ENCODE measurements at places on chromosomes 16 and 17.

- no peak overlapping the region for H3K4me3 ChIP-seq
- no peak for DNase-seq
- peaks cover 5% of the 10 kb centered on the region for H3K4me1 ChIP-seq
- no peaks in the 10 kb centered on the region for H3K36me3 ChIP-seq
- no peak overlapping the region for H3K27ac ChIP-seq
Measured at GRCh38 chr16:65876056-65876408, 490.5 kb upstream of the CDH5 start.

DNA sequence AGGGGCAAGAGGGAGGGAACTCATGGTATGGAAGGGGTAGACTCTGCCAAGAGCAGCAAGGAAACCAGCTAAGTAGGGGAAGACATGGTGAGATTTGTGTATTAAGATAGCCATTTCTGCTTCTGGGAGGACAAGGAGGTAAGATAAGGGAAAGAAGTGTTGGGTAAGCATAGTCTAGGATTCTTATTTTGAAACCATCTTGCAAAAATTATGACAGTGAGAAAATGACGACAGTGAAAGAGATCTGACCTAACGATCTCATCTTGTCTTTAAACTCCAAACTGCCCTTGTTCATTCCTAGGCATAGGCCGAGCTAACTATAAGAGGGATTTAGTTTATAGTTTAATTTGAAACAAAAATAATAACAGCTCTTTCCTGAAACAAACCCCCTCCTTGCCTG is 5.6 kb upstream of the RBL2 start:
- H3K36me3 ChIP-seq: no peaks in the 10 kb centered on the region
- H3K4me1 ChIP-seq: peaks cover 4% of the 10 kb centered on the region
- H3K27me3 ChIP-seq: no peaks in the 10 kb centered on the region
- H3K27ac ChIP-seq: peak overlapping the region; percentile 27
- H3K4me3 ChIP-seq: no peak overlapping the region

DNA sequence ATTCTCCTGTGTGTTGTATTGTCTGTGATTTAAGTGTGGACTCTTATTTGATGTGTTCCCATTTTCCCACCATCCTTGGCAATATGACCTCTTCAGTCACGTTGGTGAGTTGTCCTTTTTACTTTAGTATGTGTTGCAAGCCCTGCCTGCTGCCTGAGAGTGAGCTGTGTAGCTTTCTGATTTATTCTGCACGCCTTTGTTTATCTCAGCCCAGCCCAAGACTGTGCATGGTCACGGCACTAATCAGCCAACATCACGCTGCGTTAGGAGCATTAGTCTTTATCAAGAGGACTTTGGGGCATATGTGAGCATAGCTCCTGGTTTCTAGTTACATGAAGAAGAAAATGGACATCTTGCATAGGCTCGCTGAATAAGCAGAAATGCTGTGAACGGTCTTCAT is 6.0 kb downstream of the TOM1L1 start:
- H3K36me3 ChIP-seq: peaks cover 2% of the 10 kb centered on the region
- no peaks in the 10 kb centered on the region for H3K4me1 ChIP-seq
- no peak for DNase-seq
- no peaks in the 10 kb centered on the region for H3K27me3 ChIP-seq
- H3K27ac ChIP-seq: no peak overlapping the region

DNA sequence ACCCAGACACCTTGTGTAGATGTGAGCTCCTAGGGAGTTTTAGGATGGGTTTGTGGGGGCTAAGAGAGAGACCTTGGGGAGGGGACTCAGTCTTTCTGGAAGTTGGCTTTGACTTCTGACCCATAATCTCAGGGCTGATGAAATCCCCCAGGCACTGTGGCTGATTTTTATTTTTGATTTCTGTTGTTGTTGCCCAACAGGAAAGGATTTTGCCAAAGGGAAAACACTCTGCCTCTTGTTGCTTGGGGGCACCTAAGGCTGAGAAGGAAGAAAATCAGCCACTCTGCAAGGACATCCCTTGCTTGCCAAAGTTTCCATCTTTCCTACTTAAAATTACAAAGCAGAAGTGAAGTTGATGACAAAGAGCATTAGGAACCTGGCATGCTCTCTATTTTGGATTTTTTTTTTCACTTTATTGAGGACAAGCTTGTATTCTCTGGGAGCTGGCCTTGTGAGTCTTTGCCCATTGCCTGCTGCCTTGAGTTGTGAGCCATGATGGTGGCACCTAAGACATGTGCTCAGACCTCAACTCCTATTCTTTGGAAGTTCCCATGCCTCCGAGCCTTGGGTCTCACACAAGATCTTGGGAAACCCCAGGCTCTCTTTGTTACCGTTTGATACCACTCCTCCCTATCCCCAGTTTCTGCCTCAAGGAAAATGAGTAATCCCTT is 3.2 kb upstream of the C1QTNF1 start:
- peaks cover 21% of the 10 kb centered on the region for H3K4me1 ChIP-seq
- peak overlapping the region; percentile 22 for H3K27ac ChIP-seq
- peak; percentile 72 for DNase-seq
- H3K36me3 ChIP-seq: no peaks in the 10 kb centered on the region
- H3K27me3 ChIP-seq: peaks cover 13% of the 10 kb centered on the region

DNA sequence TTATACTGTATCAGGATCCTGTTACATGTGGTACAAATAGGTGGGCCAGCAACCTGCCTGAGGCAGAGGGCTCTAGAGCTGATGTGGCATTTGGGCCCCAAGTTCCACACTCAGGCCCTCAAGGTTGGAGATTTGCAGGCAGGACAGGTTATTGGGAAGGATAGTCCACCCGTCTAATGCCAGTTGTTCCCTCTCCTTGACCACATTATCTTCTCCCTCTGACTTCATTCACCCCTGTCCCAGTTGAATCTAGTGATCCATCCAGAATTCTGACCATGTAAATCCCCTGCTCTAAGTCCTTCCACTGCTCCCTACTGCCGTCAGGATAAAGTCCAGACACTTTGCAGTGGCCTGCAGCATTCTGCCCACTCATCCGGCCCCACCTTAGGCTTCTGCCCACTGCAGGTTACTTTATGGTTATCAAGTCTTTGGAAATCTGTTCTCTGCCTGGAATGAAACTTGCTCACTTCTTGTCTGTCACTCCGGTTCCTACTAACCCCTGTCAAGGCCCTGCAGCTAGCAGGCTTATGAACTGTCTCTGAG is 1.9 kb upstream of the NFATC3 start:
- peaks cover 14% of the 10 kb centered on the region for H3K4me1 ChIP-seq
- peaks cover 10% of the 10 kb centered on the region for H3K36me3 ChIP-seq

DNA sequence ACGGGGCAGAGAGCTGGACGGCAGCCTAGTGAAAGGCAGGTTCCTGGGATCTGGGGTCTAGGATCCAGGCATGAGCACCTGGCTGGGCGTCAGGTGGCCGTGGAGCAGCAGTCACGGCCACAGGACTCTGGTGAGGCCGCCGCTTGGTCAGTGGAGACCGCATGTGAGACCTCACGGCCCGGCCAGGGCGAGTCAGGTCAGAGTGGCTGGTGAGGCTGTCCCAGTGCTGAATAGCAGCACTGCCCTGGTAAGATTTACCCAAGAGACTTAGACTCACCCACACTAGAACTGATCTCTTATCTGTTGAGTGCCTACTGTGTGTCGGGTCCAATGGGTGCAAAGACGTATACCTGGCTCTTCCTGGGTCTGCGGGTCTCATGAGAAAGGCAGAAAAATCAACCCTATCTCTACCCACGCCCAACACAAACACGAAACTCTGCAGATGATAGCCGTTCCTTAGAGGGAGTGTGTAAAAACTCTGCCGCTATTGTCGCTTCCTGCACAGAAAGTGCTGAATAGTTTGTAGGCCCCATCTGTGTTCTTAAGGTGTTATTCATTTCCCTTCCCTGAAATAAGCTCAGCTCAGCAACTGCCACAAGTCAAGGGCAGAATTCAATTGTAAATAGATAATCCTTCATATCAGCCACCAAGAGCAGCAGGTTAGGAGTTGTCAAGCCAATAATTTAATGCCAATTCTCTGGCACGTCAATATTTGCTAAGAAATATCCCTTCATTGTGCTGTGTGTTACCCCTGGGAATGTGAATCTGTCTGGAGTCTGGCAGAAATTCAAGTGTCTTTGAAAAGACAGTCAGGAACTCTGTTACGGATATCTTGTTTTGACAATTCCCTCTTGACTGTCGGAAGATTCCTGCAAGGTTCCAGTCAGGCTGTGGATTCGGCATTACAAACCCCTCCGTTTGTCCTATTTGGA is 240.0 kb downstream of the NTN1 start:
- no peak overlapping the region for H3K27ac ChIP-seq
- H3K4me3 ChIP-seq: no peak overlapping the region
- peaks cover 19% of the 10 kb centered on the region for H3K4me1 ChIP-seq
- no peaks in the 10 kb centered on the region for H3K27me3 ChIP-seq
- no peak for DNase-seq

GRCh38 chr16:12826559-12826958 is 22.9 kb upstream of the CPPED1 start:
- no peaks in the 10 kb centered on the region for H3K4me1 ChIP-seq
- H3K27me3 ChIP-seq: no peaks in the 10 kb centered on the region
- no peak overlapping the region for H3K4me3 ChIP-seq

- H3K4me3 ChIP-seq: no peak overlapping the region
- DNase-seq: no peak
- H3K27me3 ChIP-seq: no peaks in the 10 kb centered on the region
- no peaks in the 10 kb centered on the region for H3K4me1 ChIP-seq
- no peaks in the 10 kb centered on the region for H3K36me3 ChIP-seq
- H3K27ac ChIP-seq: no peak overlapping the region
Measured at GRCh38 chr17:13346081-13346533, 255.6 kb downstream of the HS3ST3A1 start.

DNA sequence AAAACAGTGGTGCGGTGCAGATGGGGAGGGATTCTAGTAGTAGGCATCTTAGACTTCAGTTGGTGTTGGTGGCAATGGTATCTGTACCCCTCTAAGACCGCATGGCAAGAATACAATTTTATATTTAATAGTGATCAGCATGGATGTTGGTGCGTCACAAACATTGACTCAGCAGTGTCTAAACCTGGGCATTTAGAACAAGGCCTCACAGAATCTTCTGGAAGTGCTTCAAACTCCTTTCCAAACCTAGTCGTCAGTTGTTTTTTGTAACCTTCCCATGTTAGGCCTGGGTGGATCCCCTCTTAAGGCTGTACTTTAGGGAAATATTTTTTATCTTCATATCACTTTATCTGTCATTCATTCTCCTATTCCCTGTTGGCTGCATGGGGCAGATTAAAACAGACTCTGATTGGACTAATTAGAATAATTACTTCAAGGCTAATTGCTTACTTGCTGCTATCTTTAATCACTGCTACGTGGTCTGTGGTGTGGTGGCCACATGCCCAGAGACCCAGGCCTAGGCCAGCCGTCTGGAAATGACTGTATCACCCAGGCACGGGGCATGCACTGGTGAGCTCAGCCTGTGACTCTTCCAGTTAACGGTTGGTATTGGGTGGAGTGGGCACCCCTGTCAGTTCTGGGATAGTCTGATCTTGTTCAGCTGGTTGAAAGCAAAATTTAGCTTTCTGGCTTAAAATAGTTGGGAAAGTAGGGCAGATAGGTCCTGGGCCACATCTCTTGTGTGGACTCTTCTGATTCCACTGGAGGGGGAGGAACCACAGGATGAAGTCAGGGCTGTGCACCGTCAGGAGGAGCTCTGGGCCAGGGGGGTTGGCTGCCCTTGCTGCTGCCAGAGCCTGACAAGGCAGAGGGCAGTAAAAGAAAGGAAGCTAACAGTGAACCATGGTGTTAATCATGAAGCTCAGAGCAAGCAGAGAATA is 4.5 kb downstream of the ALKBH5 start:
- DNase-seq: no peak
- no peak overlapping the region for H3K27ac ChIP-seq
- H3K27me3 ChIP-seq: no peaks in the 10 kb centered on the region
- peaks cover 19% of the 10 kb centered on the region for H3K4me1 ChIP-seq
- peaks cover 23% of the 10 kb centered on the region for H3K36me3 ChIP-seq
- H3K4me3 ChIP-seq: no peak overlapping the region

- H3K4me1 ChIP-seq: peaks cover 8% of the 10 kb centered on the region
- DNase-seq: no peak
- H3K27ac ChIP-seq: no peak overlapping the region
- no peak overlapping the region for H3K4me3 ChIP-seq
Measured at GRCh38 chr17:13352747-13353415, 248.8 kb downstream of the HS3ST3A1 start.

GRCh38 chr16:63745456-63745855 is 1376.4 kb downstream of the CDH11 start:
- H3K27me3 ChIP-seq: no peaks in the 10 kb centered on the region
- no peak overlapping the region for H3K27ac ChIP-seq
- no peaks in the 10 kb centered on the region for H3K4me1 ChIP-seq
- H3K4me3 ChIP-seq: no peak overlapping the region

GRCh38 chr17:4119299-4119698 is 23.5 kb downstream of the ZZEF1 start:
- no peak for DNase-seq
- H3K4me3 ChIP-seq: no peak overlapping the region
- no peaks in the 10 kb centered on the region for H3K4me1 ChIP-seq
- H3K27me3 ChIP-seq: no peaks in the 10 kb centered on the region

DNA sequence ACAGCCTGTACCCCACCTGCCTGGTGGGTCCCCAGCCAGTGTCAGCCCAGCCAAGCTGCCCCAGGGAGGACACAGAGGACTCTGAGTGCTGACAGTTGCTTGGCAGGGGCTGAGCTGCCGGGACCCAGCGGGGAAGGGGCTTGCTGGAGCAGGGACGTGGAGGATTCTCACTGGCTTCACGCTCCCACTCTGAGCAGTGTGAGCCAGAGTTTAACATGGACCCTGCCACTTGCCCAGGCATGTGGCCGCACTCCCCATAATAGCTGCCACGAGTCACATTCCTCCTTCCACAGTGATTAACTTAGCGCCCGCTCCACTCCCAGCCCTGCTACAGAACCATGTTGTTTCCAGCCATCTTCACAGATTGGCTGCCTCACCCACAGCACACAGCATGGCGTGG is 31.2 kb downstream of the SREBF1 start:
- no peaks in the 10 kb centered on the region for H3K27me3 ChIP-seq
- H3K4me1 ChIP-seq: peaks cover 8% of the 10 kb centered on the region
- no peak overlapping the region for H3K4me3 ChIP-seq

DNA sequence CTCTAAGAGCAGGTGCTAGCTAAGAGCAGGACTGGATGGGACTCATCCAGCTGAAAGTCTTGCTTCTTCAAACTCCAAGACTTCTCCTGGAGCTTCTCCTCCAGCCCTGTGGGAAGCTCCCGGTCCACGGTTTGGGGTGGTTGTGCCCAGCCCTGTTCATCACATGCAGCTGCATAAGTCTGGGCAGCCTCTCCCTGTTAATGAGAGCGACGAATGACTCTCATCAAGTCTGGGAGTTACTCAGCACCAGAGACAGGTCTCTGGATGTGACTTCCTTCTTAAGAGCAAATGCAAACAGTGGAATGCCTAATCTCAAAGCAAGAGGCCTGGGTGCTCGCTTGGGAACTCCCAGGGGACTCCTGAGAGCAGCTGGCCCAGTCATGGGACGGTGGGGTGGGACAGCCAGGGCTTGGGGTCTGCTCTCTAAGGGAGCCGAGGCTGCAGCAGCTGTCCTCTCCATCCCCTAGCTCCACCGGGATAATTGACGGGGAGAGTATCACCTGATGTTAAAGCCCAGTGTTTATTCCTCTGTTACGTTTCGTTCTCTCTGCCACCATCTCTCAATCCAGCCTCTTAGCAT is 35.3 kb upstream of the CRHR1 start:
- no peak overlapping the region for H3K4me3 ChIP-seq
- no peaks in the 10 kb centered on the region for H3K4me1 ChIP-seq
- no peak overlapping the region for H3K27ac ChIP-seq
- DNase-seq: no peak
